ENCODE measurements at places on chromosomes 12 and 14. TPM values are rescaled to one million over a fixed set of nuclear protein-coding genes. Genes with fewer than 3 reads are reported as not detected.
A peak's percentile ranks its signal among the peaks of the same experiment; 100 is the strongest.

DNA sequence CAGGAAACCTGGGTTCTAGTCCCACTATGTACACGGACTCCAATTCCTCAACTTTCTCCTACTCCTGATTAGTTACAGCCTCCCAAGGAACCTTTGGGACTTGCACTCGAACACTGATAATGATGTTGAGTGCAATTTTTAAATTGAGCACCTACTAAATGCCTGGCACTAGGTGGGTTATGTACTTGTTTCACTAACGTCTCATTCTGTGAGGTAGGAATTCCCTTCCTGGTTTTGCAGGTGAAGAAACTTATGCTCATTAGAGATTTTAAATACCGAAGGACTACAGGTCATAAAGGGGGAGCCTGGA lies 536 bp downstream of the PARPBP start:
- no peak for DNase-seq

DNA sequence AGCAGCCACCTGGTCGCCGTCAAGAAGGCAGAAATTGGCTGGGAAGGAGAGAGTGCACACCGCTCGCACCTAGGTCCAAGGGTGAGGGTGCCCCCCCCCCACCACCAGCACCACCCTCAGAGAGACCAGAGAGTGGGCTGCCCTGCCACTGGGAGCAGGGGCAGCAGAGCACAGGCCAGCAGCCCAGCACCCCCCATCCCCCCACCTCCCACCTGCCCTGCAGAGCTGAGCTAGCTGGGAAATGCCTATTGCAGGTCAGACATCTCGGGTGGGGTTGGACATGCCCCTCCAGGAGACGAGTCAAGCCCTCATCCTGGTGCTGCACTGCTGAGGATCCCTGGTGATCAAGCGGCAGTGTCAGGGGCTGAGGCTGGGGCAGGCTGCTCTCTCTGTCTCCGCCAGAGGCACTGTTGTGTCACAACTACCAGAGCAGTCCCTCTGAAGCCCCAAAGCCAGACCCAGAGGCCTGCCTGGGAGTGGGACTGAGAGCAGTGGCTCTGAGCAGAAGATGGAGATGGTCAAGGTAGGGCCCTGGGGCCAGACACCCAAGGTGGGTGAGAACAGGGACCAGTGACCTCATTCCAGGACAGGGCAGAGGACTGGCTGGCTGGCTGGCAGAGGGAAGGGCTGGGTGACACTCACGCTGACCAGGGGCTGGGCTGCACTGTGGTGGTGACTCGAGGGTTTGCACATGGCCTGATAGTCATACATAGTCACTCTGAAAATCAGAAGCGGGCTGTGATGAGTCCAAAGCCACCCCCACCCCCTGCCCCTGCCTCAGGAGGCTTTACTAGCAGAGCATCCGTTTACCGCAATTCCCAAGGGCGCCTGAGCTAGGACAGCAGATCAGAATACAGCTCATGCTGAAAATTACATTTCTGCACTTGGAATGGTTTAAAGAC lies 19.7 kb upstream of the LRTM2 start:
- peak; percentile 75 for DNase-seq

- no peak for DNase-seq
Measured at GRCh38 chr14:21414137-21414631, 30.4 kb upstream of the SUPT16H start.

DNA sequence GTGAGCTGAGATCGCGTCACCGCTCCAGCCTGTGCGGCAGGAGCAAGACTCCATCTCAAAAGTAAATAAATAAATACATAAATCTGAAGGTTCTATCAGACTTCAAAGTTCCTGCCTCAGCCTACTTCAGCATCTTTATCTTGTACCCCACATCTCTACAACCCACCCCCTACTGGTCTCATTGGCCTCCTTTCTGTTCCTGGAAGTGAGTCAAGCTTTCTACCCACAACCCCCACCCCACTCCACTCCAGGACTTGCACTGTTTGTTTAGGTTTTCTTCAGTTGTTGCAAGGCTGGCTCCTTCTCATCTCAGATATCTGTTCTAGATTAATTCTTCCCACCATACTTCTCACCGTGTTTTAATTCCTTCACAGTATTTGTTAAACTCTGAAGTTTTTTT lies 714 bp upstream of the PSMC6 start:
- no peak for DNase-seq

DNA sequence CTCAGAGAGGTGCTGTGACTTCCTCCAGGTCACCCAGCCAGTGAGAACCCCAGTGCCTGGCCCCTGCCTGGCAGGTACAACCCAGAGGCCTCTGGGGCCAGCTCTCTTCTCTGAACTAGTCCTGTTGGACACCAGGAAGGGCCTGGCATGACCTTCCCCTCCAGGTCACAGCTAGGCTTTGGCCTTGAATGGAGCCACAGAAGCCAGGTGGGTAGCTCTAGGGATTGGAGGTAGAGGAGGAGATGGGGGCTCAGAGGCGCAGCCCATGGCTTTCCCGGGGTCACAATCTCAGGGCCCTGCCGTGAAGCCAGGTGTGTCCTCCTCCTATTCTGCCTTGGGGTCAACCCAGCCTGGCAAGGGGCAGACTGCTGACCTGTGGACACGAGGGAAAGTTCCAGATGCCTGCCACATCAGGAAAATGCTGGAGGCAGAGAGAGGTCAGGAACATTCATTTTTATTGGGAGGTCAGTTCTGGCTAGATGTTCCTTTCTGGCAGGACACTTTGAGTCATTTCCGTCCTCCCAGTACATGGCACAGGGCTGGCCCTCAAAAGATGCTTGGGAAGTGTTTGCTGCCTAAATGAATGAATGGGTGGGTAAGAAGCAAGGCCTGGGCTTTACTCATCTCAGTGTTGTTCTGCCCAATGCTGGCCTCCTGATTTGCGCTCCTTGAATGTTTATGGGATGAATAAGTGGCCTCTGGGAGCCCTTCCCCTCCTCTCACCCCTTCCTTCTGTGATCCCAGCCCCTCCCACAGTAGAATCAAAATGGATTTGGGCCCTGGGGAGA lies 25.4 kb downstream of the FAM222A start:
- DNase-seq: peak; percentile 34

- DNase-seq: no peak
Measured at GRCh38 chr14:99131632-99132271, 140.2 kb downstream of the BCL11B start.

DNA sequence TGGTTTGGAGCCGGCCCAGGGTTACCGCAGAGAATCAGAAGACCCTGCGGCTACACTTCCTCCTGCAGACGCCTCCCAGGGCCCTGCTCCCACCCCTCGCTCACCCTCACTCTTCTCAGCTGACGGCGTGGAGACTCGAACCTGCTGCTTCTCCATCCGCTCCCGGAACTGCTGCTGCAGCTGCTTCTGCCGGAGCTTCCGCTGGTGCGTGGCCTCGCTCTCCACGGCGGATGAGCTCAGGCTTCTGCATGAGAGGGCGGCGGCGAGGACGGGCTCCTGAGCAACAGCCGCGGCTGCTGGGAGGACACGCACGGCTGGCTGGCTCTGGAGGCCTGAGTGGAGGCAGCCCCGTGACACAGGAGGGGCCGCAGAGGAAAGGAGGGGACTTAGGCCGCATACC lies 33.3 kb downstream of the RAD52 start:
- no peak for DNase-seq

- no peak for DNase-seq
Measured at GRCh38 chr14:25092258-25092740, 42.4 kb upstream of the STXBP6 start.

- DNase-seq: no peak
Measured at GRCh38 chr14:78701246-78701645, 531.1 kb downstream of the NRXN3 start.

- DNase-seq: no peak
Measured at GRCh38 chr14:22098435-22098834, 424.8 kb upstream of the OR4E1 start.

GRCh38 chr12:125218952-125219351 lies 153.7 kb downstream of the AACS start:
- DNase-seq: no peak

GRCh38 chr12:15253990-15254389 lies 32.8 kb upstream of the RERG start:
- DNase-seq: no peak

DNA sequence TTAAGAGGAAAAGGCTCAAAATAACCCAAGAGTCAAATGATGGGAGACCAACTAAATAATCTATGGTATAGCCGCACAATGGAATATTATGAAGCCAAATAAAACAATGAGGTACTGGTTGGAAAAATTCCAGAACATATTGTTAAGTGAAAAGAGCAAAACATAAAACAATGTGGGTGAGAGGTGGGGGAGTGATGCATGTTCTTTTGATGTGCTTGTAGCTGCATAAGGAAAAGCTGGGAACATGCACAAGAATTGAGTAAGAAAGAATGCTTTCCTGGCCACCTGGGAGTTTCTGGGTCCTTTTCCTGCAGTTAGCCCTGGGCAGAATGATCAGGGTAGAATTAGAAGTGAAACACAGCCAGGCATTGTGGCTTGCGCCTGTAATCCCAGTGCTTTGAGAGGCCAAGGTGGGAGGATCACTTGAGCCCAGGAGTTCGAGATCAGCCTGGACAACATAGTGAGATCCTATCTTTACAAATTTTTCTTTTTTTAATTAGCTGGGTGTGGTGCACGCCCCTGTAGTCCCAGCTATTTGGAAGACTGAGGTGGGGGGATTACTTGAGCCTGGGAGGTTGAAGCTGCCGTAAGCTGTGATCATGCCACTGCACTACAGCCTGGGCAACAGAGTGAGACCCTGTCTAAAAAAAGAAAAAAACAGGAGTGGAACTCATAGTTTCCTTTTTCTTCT lies 7.9 kb downstream of the ABCB9 start:
- no peak for DNase-seq

- no peak for DNase-seq
Measured at GRCh38 chr14:36505181-36505815, 14.7 kb downstream of the NKX2-1 start.

DNA sequence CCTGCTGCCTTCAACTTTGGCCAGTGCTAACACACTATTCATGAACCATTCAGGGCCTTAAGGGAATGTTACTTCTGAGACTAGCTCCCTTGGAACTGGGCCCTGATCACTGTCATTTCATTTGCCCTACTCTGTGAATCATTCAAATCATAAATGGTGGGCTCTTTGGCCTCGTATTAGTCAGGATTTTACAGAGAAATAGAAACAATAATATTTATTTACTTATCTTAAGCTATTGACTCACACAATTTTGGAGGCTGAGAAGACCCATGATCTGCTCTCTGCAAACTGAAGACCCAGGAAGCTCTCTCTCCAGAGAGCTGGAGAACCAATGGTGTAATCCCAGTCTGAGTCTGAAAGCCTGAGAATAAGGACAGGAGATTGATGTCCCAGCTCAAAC lies 398.5 kb downstream of the LRIG3 start:
- no peak for DNase-seq

DNA sequence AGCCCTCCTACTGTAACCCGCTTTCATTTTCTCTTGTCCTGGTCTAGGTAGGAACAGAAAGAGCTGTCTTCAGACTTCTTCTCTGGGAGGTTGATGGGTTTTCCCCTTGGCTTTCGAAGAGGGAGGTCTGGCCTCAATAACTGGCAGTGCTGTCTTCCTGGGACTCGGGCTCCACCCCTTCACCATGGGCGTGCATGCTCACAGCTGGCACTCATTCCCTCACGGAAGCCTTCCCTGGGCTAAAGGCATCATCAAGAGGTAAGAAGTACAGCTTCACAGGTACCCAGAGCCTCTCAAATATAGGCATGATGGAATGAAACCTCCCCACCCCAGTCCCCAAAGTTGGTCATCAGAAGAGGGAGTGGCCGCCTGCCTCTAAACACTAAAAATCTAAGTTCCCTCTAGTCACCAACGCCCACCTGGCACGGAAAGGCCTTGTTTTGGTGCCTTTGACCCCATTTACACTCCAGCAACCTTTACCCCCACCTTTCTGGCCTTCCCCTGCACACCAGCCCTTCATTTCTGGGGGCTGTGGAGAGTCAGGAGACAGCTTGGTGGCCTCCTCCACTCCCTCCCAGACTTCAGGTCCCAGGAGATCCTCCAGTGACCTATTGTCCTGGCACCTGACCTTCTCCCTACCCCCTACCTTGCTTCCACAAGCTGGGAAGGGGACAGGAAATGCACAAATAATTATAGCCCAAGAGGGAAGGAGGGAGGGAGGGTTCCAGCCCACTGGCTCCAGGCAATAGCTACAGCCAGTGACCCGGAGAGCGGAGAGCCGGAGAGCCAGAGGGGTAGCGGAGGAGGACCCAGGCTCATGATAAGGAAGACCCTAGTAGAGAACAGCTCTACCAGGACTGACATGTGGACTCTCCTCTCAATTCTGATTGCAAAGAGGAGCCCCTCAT lies 2.8 kb downstream of the RAPGEF3 start:
- peak; percentile 78 for DNase-seq

DNA sequence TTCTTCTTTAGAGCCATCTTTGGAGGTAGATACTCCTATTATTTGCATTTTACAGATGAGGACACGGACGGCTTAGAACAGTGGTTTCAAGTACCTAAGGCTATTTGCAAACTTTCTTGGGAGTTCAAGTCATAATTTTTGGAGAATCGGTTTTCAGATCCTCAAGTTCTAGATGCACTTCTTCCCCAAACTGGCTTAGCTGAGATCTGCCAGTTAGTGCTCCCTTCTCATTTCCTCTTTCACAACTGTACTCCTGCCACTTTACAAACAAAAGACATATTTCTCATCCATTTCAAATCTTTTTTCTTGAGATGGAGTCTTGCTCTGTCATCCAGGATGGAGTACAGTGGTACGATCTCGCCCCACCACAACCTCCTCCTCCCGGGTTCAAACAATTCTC lies 77.3 kb downstream of the HELB start:
- no peak for DNase-seq

DNA sequence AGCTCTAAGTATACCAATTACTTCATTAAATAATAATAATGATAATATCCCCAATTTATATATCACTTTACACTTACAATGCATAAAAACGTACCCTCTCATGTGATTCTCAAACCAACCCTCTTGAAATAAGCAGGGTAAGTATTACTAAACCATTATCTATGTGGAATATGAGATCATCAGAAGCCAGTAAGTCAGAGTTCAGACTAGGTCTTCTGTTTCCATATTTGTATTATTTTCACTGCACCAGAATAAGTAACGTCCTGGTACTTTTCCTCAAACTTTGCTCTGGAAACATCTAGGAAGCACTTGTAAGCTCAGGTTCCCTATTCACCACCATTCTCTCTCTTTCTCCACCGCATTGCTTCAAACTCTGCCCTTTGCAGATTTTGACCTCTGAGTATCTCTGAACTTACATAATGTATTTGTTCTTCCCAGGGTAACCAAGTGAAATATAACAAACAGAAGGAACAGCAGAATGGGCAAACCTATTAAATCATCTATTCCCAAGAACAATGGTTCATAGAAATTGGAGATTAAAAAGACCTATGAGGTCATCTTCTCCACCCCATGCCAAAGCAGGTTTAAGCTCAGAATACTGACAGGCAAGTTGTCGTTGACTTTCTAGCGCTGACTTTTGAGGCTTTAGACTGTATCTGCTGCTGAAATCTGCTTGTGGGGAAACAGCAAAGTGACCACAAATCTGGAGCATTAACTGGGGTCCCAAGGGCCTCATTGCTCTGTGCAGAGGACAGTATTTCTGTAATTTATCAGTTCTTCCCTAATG lies 161.3 kb upstream of the FAR2 start:
- DNase-seq: no peak

Gene CATSPERB
- 0.83 TPM for total RNA-seq

Gene SMIM41
- total RNA-seq: 6.6 TPM

Gene CHFR
- 90.5 TPM for total RNA-seq

Gene SRRM4
- not detected for total RNA-seq

Gene TAC3
- 9.9 TPM for total RNA-seq

Gene CLEC6A
- not detected for total RNA-seq

Gene DEPDC4
- not detected for total RNA-seq

Gene CD163L1
- 25.6 TPM for total RNA-seq

Gene LMNTD1
- not detected for total RNA-seq

Gene PABPN1
- total RNA-seq: 149 TPM

Gene CCDC177
- total RNA-seq: not detected

Gene ANAPC7
- total RNA-seq: 66.0 TPM

Gene ITGB7
- 4.8 TPM for total RNA-seq

Gene TMTC1
- total RNA-seq: 25.6 TPM

Gene PTGDR
- not detected for total RNA-seq
